Vagina (tissue), 2 donors: ENCODE measurements at places on chromosomes 2 and 18. TPM values are rescaled to one million over a fixed set of nuclear protein-coding genes. Genes with fewer than 3 reads are reported as not detected.

Gene DNAH6
- 0.49 TPM for total RNA-seq

Gene RRM2
- total RNA-seq, result 11.0 TPM

Gene CHRNG
- total RNA-seq, result not detected

Gene ZRANB3
- 1.5 TPM for total RNA-seq

Gene DNAJC27
- 11.3 TPM for total RNA-seq

Gene RNF152
- 45.7 TPM for total RNA-seq

Gene GNAL
- total RNA-seq, result 23.3 TPM

Gene NETO1
- total RNA-seq, result not detected

Gene CYP27A1
- 30.0 TPM for total RNA-seq

Gene SPC25
- not detected for total RNA-seq
